D341Med (cell line): ENCODE measurements at places on chromosomes 5 and 9.

- DNase-seq, result no peak
These were observed 1.0 kb downstream of the SIT1 start for GRCh38 chr9:35649431-35650340.

DNA sequence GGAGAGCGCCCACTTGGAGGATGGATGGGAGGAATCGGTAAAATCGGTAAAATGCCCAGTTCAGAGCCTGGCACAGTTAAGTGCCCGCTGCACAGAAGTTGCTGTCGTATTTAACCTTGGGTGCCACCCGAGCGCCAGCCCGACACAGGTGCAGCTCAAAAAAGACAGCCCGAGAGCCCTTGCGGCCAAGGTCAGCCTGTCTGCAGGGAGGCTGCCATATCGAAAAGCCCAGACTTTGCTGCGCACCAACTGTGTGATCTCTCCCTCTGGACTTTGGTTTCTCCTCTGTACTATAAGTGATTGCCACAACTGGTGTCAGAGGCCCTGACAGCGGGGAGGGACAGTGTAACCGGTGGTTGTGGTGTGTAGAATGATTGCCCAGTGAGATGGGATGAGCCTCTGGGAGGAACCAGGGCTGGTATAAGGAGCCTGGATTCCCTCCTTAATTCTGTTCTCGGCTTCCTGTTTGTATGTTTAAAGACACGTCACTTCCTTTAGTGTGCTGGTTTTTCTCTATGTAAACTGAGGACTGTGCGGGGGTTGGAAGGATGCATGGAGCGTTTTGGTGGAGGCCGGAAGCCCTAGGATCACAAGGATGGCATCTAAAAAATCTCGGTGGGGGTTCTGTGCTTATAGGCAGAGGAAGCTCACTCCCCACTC, 792 bp downstream of the NTMT1 start:
- DNase-seq, result no peak

GRCh38 chr9:111914749-111915424, 18.3 kb downstream of the UGCG start:
- no peak for DNase-seq

DNA sequence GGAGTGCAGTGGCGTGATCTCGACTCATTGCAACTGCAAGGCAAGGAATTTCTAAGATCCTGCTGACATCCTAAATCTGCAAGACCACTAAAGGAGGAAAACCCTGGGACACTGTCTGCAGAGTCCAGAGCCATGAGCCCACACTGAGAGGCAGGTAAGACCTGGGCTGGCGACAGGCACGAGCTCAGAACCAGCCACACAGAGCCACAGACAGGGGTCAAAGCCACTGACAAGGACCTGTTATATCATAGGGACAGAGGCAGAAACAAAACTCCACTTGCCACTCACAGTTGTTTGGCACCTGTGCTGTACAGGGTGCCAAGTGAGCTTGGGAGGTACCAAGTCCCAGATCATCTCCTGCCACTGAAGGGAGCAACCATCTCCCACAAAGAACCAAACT, 34.2 kb downstream of the IPPK start:
- no peak for DNase-seq

DNA sequence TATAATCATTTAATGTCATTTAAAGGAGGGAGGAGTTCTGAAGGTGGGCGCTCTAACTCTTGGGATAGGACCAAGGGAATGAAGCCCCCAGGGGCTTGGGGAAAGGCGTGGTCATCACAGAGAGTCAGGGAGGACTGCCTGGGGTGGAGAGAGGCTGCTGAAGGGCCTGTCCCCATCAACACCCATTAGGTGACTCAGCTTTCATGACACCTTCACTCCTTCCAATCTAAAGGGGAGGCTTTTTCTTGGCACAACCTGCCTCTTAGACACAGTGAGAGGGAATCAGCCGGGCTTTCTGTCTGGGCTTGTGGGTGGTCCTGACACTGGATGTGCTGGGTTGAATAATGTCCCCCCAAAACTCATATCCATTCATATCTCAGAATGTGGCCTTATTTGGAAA, 31.4 kb upstream of the ANKRD33B start:
- DNase-seq, result no peak

- DNase-seq, result no peak
These were observed 31.5 kb downstream of the GAPVD1 start for GRCh38 chr9:125293134-125293533.

DNA sequence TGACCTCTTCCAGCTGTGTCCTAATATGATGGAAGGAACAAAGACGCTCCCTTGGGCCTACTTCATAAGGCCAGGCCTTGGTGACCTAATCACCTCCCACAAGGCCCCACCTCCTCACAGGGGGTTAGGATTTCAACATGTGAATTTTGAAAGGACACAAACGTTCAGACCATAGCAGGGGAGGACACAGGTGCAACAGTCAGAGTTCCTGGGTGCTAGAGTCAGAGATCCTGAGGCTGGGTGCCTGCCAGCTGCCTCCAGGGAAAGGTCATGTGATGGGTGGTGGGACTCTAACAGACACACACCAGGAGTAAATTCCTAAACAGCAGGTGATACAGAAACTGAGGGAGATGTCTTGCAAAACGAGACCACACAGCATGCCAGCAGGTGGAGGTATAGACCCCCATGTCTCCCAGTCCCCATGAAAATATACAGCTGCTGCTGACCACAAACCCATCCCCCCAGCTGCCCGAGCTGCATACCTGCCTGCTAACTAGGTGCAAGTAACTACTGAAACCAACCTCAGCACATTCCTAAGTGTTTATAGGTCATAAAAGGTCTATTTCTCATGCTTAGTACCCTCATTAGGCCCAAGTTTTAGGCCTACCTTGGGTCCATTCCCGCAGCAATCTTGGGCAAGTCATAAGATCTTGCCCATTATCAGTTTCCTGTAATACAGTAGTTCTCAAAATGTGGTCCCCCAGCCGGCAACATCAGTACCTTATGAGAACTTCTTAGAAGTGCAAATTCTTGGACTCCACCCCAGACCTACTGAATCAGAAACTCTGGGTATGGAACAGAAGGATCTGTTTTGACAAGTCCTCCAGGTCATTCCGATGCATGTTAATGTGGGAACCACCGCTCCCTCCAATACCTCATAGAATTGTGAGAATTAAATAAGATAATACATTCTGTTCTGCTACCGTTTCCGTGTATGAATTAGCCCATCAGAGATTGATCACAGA, 245.3 kb downstream of the ENC1 start:
- DNase-seq, result no peak

GRCh38 chr9:79221084-79221483, 350.7 kb upstream of the TLE4 start:
- DNase-seq, result no peak

DNA sequence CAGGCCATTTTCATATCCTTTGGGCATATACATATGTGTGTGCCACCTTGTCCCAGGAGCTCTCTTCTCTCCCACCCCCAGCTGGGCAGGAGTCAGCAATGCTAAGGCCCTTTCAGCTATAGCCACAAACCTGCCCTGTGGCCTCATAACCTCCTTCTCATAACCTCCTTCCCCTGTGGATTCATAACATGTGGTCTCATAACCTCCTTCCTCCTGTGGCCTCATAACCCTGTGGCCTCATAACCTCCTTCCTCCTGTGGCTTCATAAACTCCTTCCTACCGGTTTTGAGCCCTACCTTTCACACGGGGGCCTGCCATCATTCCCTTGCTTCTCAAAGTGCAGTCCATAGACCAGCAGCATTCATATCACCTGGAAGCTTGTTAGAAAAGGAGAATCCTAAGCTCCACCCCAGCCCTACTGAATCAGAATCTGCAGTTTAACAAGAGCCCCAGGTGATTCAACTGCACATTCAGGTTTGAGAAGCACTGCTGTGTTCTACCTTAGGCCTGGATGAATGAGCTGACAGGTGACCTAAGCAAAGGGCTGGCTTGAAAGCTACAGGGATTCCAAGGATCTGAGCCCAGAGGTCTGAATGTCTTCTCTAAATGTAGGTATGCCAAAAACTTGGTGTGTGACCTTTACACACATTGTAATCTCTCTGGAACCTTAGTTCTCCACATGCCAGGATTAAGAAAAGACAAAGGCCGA, 41.9 kb upstream of the PLPP6 start:
- DNase-seq, result no peak

- no peak for DNase-seq
These were observed 42.9 kb downstream of the PDCD1LG2 start for GRCh38 chr9:5553211-5553610.

GRCh38 chr9:114388764-114389375, 1.1 kb upstream of the AKNA start:
- DNase-seq, result no peak
